ENCODE measurements at places on chromosomes 1 and 21.

DNA sequence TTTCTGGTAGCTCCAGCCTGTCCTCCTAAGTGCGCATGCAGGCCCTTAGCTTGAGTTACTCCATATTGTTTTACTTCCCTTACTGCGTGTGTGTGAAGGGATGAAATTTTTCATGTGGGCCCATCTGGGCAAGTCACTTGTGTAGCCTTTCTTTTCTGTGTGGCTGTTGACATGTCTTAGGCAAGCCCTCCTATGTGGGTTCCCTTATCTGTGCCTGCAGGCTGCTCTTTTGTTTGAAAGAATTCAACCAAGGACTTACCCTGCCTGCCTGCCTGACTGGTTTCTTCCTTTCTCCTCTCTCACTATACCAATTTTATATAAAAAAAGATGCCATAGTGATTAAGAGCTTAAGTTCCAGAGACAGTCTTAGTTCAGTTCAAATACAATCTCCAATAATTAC lies 249.3 kb downstream of the ATG4C start:
- DNase-seq, result no peak

DNA sequence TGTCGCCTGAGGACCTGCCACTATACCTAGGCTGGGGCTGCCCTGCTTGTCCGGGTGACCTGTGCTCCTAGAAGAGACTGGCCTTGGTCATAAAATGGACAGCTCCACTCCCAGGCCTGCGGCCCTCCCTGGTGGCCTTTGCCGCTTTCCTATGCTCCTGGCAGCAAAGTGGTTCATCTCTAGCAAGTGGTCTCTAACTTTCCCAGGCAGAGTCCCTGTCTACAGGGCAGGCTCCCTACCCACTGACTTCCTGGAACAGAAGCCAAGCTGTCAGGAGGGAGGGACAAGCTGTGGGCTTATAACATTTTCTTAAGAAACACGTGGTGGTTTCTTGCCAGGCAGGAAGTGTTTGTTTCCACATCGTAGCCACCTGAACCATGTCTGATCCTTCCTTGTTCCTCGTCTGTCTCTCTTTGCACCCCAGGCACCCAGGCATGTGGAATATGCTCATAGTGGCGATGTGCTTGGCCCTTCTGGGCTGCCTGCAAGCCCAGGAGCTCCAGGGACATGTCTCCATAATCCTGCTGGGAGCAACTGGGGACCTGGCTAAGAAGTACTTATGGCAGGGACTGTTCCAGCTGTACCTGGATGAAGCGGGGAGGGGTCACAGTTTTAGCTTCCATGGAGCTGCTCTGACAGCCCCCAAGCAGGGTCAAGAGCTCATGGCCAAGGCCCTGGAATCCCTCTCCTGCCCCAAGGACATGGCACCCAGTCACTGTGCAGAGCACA lies 10.1 kb downstream of the H6PD start:
- DNase-seq, result no peak

DNA sequence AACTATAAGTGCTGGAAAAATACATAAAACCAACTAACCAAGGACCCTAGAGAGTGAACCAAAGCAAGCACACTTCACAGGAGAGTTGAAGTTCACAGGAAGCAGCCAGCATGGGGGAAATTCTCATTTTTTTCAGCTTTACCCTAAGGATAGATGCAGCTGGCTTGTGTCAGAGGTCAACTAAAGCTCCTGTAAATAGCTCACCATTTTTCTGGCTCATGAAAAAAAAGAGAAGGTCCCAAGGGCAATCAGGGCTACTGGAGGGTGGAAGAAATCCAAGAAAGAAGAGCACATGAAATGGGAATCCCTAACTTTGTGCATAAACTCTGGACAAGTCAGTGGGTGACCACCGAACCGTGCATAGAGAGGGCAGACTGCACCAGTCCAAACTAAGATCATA lies 58.3 kb downstream of the KCNJ15 start:
- no peak for DNase-seq

DNA sequence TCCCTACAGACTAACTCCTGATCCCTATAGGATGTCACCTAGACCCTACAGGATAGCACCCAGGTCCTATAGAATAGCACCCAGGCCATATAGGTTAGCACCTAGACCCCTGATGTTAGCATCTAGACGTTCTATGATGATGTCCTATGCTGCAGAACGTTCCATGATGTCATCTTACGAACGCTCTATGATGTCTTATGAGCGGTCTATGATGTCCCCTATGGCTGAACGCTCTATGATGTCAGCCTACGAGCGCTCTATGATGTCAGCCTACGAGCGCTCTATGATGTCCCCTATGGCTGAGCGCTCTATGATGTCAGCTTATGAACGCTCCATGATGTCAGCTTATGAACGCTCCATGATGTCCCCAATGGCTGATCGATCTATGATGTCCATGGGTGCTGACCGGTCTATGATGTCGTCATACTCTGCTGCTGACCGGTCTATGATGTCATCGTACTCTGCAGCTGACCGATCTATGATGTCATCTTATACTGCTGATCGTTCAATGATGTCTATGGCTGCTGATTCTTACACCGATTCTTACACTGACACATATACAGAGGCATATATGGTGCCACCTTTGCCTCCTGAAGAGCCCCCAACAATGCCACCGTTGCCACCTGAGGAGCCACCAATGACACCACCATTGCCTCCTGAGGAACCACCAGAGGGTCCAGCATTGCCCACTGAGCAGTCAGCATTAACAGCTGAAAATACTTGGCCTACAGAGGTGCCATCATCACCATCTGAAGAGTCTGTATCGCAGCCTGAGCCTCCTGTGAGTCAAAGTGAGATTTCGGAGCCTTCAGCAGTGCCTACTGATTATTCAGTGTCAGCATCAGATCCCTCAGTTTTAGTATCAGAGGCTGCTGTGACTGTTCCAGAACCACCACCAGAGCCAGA lies 9.5 kb downstream of the SON start:
- DNase-seq, result no peak

- peak; percentile 87 for DNase-seq
Observed at GRCh38 chr1:223142795-223143536, at the start of gene TLR5. Gene TLR5, minus strand, starts transcription at chr1:223143248. Its CDS starts 30,217 bp downstream, at chr1:223113031.

- no peak for DNase-seq
Observed at GRCh38 chr1:14768582-14769304, 170.3 kb downstream of the KAZN start.

GRCh38 chr1:66445492-66446181 lies 88.3 kb upstream of the SGIP1 start:
- DNase-seq, result peak; percentile 60

- DNase-seq, result peak; percentile 13
Observed at GRCh38 chr1:178501705-178502329, 5.1 kb upstream of the CLEC20A start.

GRCh38 chr1:111818081-111818480 lies 62.4 kb downstream of the DDX20 start:
- DNase-seq, result no peak

- no peak for DNase-seq
Observed at GRCh38 chr1:151314137-151314875, 12.9 kb downstream of the PI4KB start.

DNA sequence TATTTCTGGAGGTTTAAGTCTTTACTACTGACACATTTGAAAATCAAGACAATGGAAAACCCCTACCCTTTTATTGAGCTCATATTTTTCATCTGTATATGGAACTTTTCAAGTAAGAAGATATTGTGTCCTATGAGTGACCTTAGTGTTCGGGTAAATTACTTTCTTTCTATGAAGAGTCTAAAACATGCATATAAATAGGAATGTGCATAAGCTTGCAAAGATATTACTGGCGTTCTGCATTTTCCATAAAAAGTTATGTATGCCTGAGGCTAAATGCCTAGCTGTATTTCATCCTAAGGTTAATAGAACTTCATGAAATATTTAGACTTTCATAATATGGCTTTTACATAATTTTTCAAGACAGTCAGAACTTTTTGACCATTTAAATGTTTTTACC lies 495.8 kb upstream of the ADAMTS5 start:
- no peak for DNase-seq

GRCh38 chr1:116224561-116224960 lies 113.4 kb downstream of the MAB21L3 start:
- no peak for DNase-seq

GRCh38 chr1:18681423-18681835 lies 50.8 kb downstream of the PAX7 start:
- no peak for DNase-seq

DNA sequence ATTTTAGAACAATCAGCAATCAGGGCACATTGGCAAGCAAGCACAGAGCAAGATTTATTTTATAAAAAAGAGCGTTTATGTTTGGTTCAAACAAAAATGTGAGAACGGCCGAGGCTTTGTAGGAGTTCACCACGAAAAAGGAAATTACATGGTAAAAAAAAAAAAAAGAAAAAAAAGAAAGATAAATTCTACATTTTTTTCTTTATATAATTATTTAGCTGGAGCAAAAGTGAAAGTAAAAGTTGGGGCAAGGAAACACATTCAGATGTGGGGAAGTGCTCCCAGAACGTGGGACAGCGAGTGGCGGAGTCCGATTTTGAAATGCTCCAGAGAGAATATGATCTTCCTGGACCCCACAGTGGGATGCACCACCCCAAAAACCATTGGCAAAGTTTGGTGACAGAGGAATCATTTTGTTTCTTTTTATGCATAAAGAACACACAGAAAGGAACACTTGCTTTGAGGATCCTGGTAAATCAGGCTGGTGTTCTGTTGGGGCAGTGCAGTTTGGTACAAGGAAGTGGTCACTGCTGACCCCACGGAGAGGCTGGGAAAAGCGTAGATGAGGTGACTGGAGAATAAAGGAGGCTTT lies 16.3 kb upstream of the ATP5PO start:
- no peak for DNase-seq

DNA sequence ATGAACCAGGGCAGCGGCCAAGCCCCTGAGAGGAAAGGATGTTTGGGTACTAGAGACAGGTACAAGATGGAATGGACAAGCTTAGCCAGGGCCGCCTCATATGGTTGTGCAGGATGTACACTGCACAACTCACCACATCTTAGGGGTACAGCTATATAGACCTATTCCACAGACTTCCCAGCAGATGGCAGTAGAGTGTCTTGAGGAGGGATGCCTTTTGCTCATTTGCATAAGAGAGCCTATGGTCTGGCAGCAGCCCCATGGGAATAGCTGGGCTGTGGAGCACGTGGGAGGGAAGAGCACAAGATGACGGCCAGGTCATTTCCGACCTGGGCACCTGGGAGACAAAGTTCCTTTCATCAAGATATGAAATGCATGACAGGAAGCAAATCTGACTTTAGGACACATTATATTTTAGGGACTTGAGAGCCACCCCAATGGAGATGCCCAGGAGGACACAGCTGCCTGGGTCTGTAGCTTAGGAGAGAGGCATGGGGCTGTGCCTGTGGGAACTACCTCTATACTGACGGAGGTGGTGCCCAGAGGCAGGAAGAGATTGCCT lies 215.5 kb downstream of the KCNJ6 start:
- no peak for DNase-seq

DNA sequence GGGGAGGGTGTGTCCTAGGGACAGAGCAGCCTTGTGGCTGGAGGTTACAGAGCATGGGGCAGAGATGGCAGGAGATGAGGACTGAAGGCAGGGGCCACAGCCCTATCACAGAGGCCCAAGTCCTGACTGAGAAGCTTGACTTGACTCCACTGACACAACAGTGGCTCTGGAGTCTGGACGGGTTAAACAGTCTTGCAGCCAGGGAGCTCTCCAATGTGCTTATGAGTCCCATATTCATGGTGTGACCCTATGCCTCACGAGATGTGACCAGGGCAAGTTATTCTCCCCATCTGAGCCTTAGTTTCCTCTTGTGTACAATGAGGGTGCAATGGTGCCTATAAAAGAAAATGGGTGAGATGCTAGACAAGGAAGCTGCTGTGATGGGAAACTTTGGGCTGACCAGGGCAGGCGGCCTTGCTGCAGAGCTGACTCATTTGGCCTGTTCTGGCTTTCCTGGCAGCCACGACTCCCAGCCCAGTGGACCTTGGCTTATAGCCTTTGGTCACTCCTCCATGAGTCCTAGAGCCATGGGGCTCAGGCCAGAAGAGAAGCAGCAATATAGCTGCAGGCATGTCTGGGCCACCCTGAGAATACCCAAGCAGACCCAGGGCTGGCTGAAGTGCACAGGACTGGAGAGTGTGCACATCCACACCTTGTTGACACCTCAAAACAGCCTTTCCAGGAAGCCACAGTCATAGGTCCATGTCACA lies 2.8 kb upstream of the TTC22 start:
- DNase-seq, result no peak

DNA sequence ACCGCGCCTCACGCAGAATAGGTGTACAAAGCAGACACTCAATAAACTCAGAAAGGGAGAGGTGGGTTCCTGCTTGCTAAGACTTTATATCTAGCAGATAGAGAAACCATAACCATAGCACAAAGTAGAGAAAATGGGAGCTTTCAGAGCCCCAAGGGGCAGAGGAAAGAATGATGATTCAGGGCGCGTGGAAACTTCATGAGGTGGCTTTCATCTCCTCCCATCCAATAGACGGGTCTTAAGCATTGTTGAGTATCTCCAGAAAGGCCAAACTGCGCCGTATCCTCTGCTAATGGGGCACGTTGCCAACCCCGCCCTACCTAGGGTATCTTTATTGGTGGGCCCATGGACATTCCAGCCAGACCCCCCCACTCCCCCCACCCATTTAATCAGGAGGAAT lies 778 bp upstream of the MIXL1 start:
- no peak for DNase-seq

GRCh38 chr21:45442276-45442675 lies 37.3 kb downstream of the COL18A1 start:
- DNase-seq, result no peak

- no peak for DNase-seq
Observed at GRCh38 chr1:181135437-181135731, 46.9 kb downstream of the IER5 start.

GRCh38 chr1:30277911-30278310 lies 445.5 kb downstream of the MATN1 start:
- no peak for DNase-seq

DNA sequence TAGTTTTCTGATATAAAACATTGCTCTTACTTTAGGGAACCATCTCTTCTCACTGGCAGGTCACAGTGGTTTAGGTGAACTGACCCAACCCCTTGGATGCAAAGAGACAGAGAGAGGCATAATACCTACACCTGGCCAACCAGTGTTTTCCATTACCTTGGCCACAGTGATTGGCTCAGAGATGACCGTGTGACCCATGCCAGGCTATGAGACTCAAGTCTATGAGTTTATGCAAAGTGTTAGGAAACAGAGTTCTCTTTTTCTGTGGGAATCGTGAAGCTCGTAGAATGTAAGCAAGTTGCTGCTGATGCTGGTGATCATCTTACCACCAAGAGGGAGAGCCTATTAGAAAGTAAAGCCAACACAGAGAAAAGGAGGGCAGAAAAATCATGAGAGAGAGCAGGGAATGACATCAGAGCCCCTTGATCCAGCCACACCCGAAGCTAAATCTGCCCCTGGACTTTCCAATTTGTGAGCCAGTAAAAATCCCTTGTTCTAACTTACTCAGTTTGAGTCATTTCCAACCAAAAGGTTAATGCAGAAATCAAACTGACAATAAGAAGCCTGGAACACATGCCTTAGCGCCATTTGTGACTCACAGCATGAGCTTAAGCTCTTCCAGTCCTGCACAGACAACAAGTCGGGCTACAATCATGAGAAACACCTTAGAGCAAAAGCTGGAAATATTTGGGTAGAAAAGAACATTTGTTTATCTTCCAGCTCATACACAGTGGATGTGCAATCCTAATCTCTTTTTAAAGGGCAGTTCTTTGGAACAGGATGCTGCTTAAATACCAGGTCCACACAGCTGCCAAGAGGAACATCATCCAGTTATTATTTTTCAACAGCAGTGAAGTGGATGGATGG lies 81.3 kb upstream of the KAZN start:
- DNase-seq, result no peak

- no peak for DNase-seq
Observed at GRCh38 chr1:35047188-35047858, 15.6 kb upstream of the ZMYM6 start.

GRCh38 chr1:96388421-96389310 lies 332.9 kb upstream of the PTBP2 start:
- DNase-seq, result no peak

- no peak for DNase-seq
Observed at GRCh38 chr21:25551569-25551968, 55.7 kb downstream of the MRPL39 start.

All from stimulated activated CD4-positive, alpha-beta T cell treated with anti-CD3 and anti-CD28 coated beads, Interleukin-2, amount 100 ng/mL, for 4 hours (primary cell).